ENCODE measurements at places on chromosomes 12 and 14.
A peak's percentile ranks its signal among the peaks of the same experiment; 100 is the strongest.

DNA sequence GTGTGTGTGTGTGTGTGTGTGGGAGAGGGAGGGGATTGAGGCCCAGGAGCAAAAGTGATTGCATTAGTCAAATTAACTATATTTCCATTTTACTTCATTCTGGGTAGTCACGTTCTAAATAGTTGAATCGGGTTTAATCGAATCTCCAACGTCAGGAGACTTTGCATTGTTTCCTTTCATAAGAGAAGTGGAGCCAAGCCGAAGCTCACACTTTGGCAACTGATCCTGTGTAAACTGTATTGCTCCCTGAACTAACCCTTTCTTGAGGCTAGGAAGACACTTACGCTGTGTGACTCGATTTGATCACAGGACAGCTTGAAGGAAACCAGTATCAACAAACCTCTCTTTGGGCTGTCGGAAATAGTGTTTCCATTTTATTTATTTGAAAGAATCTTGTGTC, 363.4 kb upstream of the ATP2B1 start:
- DNase-seq, result no peak

DNA sequence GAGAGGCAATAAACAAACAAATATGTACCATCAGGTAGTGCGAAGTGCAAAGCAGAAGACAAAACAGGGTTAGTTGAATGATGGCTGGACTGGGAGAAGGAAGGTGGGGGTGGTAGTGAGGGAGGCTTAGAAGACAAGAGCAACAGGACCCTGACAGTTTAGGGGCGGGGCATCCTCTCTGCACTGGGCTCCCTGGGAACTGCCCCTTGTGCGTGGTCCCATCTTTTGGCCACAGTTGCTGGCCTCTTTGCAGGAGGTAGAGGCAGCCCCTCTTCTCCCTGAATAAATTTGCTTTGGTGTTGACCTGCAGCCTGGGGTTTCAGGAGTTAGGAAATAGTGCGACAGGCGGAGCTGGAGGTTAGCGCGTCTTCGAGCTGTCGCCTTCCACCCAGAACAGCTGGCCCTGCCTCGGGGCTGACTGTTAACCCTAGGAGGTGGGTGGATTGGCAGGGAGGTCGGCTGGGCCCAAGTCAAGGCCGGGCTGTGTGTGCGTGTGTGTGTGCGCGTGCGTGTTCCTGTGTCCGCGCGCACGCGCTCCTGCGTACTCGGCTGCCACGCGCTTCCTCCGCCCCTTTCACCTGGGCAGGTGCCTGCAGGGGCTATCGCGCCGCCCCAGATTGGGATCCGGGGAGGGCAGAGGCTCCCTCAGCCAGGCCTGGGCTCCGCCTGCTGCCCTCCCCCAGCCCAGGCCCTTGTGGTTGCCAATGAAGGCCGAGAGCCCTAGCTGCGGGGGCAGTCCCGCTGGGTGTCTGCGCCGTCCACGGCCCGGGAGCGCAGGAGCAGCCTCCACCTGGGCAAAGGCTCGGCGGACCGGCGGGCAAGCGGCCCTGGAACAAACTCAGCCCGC, 180.8 kb downstream of the ADCK1 start:
- DNase-seq, result no peak

GRCh38 chr14:101406921-101407320, 154.4 kb upstream of the DIO3 start:
- no peak for DNase-seq

GRCh38 chr12:120231316-120232011, 30.6 kb upstream of the RPLP0 start:
- peak; percentile 90 for DNase-seq

DNA sequence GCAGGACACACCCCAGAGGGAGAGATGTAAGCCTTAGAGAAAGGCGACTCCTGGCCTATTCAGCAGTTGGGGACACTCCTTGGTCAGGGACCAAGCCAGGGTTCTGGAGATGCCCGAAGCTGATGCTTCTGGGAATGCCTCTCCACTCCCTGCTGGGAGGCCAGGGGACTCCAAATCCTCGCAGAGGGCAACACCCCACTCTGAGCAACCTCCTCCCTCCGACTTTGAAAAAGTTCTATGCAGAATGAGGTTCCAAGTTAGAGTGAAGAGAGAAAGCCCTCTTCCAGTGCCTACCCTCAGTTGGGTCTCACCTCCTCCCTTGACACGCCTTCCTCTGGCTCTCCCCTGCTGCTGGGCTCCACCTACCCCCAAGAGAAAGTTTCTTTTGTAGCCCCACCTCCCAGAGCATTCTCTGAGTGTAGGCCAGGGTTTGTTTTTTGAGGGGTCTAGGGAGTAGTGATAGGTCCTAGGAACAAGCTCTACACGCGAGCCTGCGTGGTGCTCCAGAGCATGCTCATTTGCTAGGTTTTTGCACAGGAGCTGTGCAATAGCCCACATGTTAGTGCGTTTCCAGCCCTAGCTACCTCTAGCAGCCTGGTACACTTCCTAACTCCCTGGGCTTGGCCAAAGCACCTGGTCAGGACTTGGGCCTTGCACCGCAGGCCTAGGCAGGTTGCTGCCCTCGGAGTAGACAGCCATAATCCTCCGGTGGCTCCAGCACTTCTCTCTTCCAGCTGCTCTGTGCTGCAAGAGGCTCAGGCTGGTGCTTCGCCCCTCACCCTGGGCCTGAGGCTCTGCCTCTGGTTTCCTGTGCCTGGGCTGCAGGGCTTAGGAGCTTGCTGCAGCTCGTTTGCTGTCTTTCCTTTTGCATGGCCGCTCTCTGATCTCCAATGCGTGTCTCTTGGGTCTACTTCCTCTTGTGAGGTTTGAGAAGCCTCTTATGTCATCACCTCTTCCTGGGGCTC, 590 bp upstream of the CEBPE start:
- DNase-seq, result no peak
